Left cardiac atrium (tissue), 4 donors: ENCODE measurements at places on chromosomes 7 and 10.
A peak's percentile ranks its signal among the peaks of the same experiment; 100 is the strongest.

DNA sequence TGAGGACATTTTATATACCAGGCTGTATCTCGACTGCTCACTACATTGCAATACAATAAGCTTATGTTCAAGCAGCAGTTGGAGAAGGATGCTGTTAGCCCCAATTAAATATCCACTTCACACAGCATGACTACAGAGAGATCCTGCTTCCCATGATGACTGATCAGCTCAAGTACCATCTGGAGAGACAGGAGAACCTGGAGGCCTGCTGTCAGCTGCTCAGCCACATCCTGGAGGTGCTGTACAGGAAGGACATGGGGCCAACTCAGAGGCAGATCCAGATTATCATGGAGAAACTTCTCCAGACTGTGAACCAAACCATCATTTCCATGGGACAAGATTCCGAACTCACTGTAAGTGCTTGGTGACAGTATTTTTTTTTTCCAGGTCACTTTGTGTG lies 22.5 kb downstream of the RNF133 start:
- no peak for DNase-seq

- peak; percentile 26 for DNase-seq
Observed at GRCh38 chr10:114822444-114823076, 980 bp downstream of the FHIP2A start.

DNA sequence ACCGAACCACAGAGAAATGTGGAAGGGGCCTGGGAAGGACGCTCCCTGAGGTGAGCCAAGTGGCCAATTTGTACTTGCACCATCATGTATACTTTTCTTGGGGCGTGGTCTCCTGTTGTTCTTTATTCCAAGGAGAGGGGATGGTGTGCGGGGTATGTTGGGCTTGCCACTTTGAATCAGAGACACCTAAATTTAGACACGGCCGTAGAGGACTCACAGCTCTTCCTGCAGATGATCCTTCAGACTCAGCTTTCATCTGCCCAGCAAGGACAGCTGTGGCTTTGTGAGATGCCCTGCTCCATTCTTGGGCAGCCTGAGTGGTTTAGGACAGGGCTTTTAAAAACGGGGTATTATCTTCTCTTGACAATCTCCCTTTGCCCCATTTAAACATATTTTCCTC lies 473.2 kb downstream of the REEP3 start:
- DNase-seq = no peak

DNA sequence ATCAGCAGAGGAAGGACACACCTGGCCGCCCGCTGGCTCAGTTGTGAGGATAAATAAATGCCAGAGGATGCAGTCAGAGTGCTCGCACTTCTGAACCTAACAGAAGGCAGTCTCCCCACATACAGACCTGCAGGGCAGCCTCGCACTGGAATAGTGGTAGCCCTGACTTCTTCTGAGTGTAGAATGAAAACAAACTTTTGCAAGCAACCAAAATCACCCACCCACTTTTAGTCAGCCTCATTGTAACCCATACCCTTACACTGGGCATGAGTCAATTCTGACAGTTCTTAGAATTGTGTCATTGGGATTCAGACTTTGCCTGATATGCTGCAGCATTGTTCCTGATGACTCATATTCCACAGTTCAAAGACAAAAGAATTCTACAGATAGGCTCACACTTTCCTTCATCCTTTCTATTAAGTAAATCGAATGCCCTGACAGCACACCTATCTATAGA lies 167.0 kb upstream of the CDK1 start:
- DNase-seq = no peak

- no peak for DNase-seq
Observed at GRCh38 chr7:134757938-134758337, 21.5 kb upstream of the CALD1 start.
